ENCODE measurements at places on chromosomes 2 and 18. TPM values are rescaled to one million over a fixed set of nuclear protein-coding genes. Genes with fewer than 3 reads are reported as not detected.

Gene ARMC9
- 11.8 TPM for total RNA-seq

Gene SPATA3
- not detected for total RNA-seq

Gene OSBPL6
- 0.39 TPM for total RNA-seq

Gene DQX1
- not detected for total RNA-seq

DNA sequence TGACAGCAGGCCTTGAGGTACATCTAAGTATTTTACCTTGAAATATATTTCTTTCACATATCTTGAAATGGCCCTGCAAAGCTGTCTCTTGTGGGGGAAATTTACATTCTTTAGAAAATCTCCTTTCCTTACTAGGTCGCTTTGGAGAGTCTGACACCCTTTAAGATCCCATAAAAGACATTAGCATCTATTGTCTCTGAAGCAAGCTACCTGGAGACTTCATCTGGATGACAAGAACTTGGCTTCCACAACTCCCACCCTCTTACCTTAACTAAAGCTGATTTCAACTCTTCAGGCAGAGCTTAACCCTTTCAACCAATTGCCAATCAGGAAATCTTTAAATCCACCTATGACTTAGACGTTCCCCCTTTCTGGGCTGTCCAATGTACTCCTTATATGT lies 219.3 kb downstream of the PIEZO2 start:
- no peak for DNase-seq

- DNase-seq, result no peak
These were observed 14.6 kb upstream of the SLC9A2 start for GRCh38 chr2:102604769-102605168.

- no peak for DNase-seq
These were observed 71.8 kb downstream of the MTA3 start for GRCh38 chr2:42640261-42640660.

DNA sequence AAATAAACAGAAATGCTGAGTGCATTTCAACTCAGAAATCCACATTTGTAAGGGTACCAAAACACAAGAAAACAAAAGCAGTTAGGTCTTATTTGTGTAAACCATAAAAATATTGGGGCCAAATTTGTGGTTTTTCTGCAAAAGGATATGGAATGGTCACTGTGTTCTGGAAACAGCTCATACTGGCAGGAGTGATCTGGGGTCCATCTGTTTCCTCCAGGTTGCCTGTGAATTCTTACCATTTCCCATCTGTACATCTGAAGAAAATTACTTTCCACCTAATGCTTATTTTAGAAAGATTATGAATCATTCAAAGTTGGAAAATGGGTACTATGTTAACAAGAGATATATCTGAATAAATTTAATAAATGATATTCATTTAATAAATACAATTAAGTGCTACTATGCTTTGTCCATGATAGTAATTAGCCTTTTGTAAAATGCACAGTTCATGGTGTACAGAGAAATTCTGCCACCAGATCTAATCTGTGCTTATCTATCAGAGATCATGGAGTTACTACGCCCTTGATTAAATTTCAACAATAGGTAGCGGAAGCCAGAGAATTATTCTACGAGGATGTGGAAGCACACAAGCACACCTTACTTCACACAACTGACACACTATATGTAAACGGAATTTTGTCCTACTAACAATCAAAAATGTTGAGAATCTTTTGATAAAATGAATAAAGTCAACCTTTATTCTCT lies 10.9 kb downstream of the ALS2 start:
- DNase-seq, result no peak

DNA sequence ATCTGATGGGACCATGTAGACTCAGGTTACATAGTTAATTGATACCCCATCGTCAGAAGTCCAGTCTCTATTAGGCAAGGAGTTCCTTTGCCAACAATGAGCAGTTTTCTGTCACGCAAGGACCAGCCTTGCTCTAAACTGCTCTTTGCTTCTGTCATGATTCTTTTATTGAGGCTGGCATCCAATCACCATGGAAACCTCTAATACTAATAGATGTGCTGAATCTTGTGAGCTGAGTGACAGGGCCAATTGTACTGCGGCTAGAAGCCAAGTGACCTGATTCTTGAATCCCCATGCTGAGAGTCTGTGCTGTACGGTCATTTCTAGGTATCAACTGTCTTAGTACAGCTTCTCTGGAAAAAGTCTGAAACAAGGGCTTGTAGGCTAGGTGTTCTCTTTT lies 395.6 kb downstream of the RND3 start:
- no peak for DNase-seq

- peak; percentile 91 for DNase-seq
These were observed 5.1 kb downstream of the SLC35F6 start for GRCh38 chr2:26769089-26769761.

DNA sequence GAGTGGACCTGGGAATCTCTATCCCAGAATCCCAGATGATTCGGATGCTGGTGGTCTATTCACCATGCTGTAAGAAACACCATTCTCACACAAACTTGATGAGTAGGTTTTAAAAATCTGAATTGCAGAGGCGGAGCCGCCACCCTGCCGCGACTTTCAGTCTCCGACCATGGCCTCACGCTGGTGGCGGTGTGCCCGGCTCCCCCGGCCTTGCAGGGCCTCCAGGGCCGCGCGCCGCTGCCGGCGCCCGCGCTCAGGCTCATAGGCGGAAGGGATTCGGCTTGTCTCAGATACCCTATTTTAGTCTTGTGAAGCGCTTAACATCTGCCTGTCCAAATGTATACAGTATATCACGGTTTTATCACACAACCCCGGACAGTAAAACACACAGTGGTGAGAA lies 2.6 kb upstream of the PPM1B start:
- DNase-seq, result no peak

All from mesenteric fat pad (tissue), 1 donor.